ENCODE measurements at places on chromosomes 5 and 9. TPM values are rescaled to one million over a fixed set of nuclear protein-coding genes. Genes with fewer than 3 reads are reported as not detected.

- DNase-seq = no peak
- no peaks in the 10 kb centered on the region for H3K4me1 ChIP-seq
- H3K4me3 ChIP-seq = no peak overlapping the region
- no peaks in the 10 kb centered on the region for H3K27me3 ChIP-seq
- H3K36me3 ChIP-seq = no peaks in the 10 kb centered on the region
- no peak overlapping the region for H3K27ac ChIP-seq
Measured at GRCh38 chr5:62794456-62794855, 215.8 kb downstream of the LRRC70 start.

DNA sequence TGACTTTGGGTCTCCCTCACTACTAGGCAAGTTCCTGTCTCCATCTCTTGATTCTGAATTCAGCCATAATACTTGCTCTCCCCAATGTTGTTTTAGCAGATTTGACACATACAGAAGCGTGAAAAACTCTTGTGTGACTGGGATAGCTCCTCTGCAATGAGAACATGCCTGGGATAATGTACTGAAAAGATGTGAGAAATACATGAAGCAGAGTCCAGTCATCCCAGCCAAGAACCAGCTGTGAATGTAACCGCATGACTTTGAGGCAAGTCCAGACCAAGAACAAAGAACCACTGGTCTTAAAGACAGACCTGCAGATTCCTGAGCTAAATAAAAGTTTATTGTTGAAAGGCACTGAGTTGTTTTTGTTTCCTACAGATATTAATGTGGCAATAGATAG is 135.0 kb downstream of the NMUR2 start:
- no peak overlapping the region for H3K4me3 ChIP-seq
- H3K27me3 ChIP-seq = no peaks in the 10 kb centered on the region
- no peak for DNase-seq
- no peaks in the 10 kb centered on the region for H3K36me3 ChIP-seq

GRCh38 chr5:80369521-80369920 is 38.3 kb upstream of the ZFYVE16 start:
- H3K27ac ChIP-seq = no peak overlapping the region
- no peak overlapping the region for H3K4me3 ChIP-seq
- no peaks in the 10 kb centered on the region for H3K4me1 ChIP-seq
- H3K27me3 ChIP-seq = no peaks in the 10 kb centered on the region
- DNase-seq = no peak
- no peaks in the 10 kb centered on the region for H3K36me3 ChIP-seq

- H3K4me1 ChIP-seq = no peaks in the 10 kb centered on the region
- no peak overlapping the region for H3K27ac ChIP-seq
- H3K4me3 ChIP-seq = no peak overlapping the region
- H3K27me3 ChIP-seq = no peaks in the 10 kb centered on the region
- H3K36me3 ChIP-seq = no peaks in the 10 kb centered on the region
- no peak for DNase-seq
Measured at GRCh38 chr5:124457901-124458300, 288.5 kb downstream of the ZNF608 start.

DNA sequence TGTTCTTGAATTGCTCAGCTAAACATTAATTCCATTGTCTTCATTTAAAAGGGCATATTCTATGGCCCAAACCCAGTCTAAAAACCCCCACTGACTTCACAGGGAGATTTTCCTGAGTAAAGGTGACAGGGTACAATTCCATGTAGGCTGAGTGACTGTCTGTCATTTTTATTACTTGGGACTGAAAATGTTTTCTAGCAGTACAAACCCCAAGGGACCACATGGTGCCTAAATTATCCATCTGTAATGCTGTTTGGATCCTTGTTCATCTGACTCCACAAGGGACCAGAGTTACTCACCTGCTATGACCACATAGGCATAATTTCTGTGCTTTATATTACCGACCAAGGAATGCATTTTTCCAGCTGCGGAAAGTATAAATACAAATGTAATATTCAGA is 349.1 kb downstream of the ZNF608 start:
- no peaks in the 10 kb centered on the region for H3K36me3 ChIP-seq
- no peak for DNase-seq
- H3K27ac ChIP-seq = no peak overlapping the region
- H3K4me3 ChIP-seq = no peak overlapping the region

DNA sequence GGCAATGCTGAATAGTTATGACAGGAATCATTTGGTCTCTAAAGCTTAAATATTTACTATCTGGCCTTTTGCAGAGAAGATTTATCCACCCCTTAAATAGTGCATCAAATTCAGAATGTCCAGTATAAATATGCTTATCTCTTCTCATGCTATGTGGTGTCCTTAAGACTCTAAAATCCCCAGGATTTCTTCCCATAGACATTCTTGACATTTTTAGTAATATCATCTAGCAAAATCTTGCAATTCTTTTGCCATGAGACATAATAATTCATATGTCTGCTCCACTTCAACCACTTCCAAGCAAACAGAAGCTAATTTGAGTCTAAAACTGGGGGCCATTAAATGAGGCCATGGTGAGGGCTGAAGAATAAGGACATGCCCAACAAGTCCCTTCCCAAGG is 1923.4 kb upstream of the CDH9 start:
- H3K36me3 ChIP-seq = no peaks in the 10 kb centered on the region
- H3K27me3 ChIP-seq = no peaks in the 10 kb centered on the region
- H3K4me3 ChIP-seq = no peak overlapping the region
- H3K27ac ChIP-seq = no peak overlapping the region
- no peak for DNase-seq

DNA sequence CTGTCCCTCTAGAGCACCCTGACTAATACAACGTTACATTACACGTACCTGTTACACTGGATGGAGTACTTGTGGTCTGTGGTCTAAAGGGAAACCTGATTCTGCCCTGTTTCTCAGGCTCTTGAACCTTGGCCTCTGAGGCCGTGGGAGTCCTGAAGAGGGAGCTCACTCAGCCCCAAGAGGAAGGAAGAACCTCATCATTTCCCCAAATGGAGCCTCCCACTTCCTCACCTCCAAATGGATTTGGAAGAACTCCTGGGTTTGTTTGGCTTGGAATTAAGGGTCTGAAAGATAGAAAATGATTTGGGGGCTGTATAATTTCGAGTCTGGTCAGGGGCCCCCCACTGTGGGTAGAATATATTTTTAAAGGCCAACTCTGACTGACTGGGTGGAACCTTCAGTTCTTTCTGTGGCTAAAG is 200.2 kb downstream of the SEMA6A start:
- no peak overlapping the region for H3K27ac ChIP-seq
- H3K4me1 ChIP-seq = no peaks in the 10 kb centered on the region
- H3K4me3 ChIP-seq = no peak overlapping the region
- H3K27me3 ChIP-seq = no peaks in the 10 kb centered on the region
- no peaks in the 10 kb centered on the region for H3K36me3 ChIP-seq
- DNase-seq = no peak

DNA sequence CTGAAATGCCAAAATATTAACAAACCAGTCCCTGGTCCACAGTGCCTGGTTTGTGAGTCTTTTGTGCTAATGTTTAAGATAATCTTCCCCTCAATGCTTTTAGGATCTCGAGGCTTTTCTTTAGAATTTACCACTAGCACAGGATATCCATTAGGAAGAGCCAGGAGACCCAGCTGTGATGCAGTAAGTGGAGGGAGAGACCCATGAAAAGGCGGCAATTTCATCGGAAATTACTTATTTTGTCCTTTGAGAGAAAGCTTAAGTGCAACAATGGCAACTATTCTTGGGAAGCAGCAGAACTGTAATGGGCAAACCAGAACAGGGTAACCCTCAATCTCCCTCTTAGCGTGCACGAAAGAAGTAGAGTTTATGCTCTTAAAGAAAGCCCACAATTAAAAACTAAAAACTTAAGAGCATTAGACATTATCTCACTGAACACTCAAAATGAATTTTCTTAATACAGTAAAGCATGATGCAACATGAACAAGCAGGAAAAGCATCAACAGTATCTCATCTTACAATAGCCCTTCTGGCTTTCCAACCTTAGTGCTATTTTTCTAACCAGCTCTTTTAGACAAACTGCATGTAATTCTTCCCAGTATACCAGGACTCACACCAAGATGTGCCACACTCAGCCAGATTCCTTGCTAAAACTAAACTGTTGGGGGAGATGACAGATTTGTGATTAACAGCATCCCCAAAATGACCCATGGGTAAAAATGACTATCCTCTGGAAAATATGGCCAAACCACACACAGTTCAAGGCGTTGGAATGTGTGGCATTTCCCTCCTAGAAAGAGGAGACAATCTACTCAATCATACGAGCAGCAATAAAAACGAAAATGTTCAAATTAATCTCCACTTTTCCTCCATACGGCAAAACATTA is 36.4 kb downstream of the PWWP2A start:
- H3K4me3 ChIP-seq = no peak overlapping the region
- H3K27ac ChIP-seq = no peak overlapping the region
- no peaks in the 10 kb centered on the region for H3K4me1 ChIP-seq
- DNase-seq = no peak

- no peaks in the 10 kb centered on the region for H3K27me3 ChIP-seq
- H3K36me3 ChIP-seq = no peaks in the 10 kb centered on the region
- H3K27ac ChIP-seq = no peak overlapping the region
- H3K4me1 ChIP-seq = no peaks in the 10 kb centered on the region
- no peak overlapping the region for H3K4me3 ChIP-seq
- no peak for DNase-seq
Measured at GRCh38 chr9:87587864-87588263, 90.2 kb downstream of the DAPK1 start.

DNA sequence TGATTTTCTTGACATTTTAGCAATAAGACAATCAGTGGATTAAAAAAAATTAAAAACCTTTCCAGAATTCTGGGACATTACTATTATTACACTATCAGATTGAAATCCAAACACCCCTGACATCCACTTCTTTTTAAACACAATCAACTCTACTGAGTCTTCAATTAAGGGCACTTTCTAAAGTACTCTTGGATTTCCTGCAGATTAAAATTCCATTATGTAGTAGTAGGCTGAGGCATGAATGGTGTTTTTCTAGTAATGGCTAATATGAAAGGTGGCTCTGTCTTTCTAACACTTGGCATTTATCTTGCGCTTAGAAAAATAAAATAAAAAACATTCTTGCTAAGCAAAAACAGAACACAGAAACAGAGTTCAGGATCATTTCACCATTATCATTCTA is 107.8 kb downstream of the OXCT1 start:
- no peak overlapping the region for H3K4me3 ChIP-seq
- H3K27ac ChIP-seq = no peak overlapping the region
- H3K36me3 ChIP-seq = peaks cover 53% of the 10 kb centered on the region
- DNase-seq = no peak
- H3K4me1 ChIP-seq = no peaks in the 10 kb centered on the region

DNA sequence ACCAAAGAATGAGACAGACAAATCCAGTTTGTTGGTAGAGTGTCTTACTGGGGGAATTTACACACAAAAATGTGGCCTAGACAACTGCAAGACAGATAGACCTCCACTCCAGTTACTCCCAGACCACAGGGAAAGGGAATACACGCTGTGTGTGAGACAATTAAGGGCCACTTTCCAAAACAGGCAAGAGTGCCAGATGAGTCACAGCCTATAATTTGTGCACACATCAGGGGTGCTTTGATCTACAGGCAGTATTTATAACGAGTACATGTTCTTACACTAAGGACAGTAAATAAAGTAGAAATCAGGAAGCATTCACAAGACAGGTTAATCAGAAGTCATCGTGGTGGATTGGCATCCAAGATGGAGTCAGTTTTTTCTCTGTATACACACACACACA is 114.8 kb downstream of the ZNF622 start:
- H3K27me3 ChIP-seq = no peaks in the 10 kb centered on the region
- DNase-seq = no peak
- H3K27ac ChIP-seq = no peak overlapping the region
- H3K36me3 ChIP-seq = no peaks in the 10 kb centered on the region

DNA sequence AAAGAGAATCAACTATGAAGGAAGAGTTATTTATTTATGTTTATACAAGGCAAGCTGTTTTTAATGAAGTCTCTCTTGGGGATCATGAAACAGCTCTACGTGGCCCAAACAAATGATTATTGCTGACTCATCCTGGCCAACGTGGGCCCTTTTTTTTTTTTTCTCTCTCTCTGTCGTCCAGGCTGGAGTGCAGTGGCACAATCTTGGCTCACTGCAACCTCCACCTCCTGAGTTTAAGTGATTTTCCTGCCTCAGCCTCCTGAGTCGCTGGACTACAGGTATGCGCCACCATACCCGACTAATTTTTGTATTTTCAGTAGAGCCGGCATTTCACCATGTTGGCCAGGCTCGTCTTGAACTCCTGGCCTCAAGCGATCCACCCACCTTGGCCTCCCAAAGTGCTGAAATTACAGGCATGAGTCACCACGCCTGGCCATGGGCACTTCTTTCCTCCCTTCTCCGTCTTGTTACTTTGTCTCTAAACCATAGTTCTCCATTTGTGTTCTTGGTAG is 98.3 kb downstream of the BASP1 start:
- H3K4me3 ChIP-seq = no peak overlapping the region
- H3K36me3 ChIP-seq = no peaks in the 10 kb centered on the region
- DNase-seq = no peak

GRCh38 chr5:32754284-32754683 is 43.2 kb downstream of the NPR3 start:
- DNase-seq = no peak
- no peaks in the 10 kb centered on the region for H3K27me3 ChIP-seq

DNA sequence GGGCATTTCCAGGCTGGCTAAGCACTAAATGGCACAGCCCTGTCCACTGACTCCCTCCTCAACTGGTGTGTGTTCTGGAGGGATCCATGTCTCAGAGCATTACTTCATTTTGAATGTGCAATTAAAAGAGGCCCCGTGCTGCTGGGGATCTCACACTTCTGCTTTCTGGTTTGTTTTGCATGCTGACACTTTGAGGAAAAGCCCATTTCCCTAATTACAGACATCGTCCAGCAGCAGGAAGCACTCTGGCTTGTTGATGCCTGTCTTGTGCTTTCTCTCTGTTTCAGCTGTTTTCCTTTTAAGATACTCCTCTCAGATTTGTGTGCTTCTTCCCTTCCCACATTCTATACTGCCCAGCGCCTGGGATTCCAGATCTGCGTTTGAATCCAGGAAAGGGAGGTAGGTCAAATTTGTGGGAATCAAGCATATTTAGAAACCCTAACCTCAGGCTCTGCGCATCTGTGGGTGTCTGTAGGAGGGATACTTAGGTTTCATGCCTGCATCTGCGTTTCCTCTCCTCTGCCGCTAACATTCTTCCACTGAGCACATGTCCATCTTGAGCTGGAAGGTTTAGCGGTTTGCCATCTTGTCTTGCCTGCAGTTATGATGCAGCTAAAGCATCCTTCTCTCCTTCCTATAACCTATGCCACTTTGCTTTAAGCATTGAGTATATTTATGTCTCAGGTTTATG is 25.7 kb downstream of the SYK start:
- H3K27ac ChIP-seq = no peak overlapping the region
- H3K27me3 ChIP-seq = peaks cover 3% of the 10 kb centered on the region
- no peaks in the 10 kb centered on the region for H3K36me3 ChIP-seq

Gene GLRA1
- not detected for total RNA-seq

Gene PLPP7
- total RNA-seq = 0.22 TPM

Gene RETREG1
- 68.9 TPM for total RNA-seq

Gene SLC6A19
- not detected for total RNA-seq

Gene HAVCR2
- total RNA-seq = 1.8 TPM
